ENCODE measurements at places on chromosomes 3 and 15.

DNA sequence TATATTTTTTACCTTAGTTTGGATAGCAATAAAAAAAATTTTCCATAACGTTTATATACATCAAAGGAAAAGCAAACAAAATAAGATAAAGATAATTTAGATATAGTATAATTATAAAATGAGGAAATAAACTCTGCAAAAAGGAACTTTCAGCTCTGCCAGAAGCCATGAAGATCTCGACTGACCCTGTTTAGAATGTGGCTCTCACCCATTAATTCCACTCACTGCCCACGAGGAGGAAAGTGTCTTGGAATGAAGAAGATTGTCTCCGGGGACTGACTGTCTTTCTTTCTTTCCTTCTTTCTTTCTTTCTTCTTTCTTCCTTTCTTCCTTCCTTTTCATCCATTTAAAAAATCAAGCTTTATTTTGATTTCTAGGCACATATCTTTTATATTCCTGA, 20.1 kb upstream of the PRR20G start:
- DNase-seq: no peak

DNA sequence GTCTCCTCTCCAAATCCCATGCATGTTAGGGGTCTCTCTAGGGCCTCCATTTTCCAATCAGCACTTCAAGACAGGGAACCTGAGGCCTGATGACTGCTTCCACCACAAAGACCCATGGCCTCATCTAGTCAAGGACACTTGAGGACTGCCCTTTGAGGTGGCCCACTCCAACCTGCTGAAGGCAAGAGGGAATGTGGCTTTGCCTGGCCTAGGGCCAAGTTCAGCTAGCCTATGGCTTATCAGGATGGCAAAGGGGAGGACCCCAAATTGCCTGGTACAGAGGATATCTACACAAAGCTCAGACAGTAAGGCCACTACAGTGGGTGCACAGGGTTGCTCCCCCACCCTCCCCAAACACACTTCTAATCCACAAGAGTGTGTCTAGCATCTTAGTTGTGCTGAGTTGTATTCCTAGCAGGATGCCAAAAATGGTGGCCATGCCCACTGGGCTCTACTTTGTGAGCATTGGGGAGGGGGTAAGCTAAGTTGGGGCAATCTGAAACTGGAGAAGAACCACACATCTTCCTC, 10.0 kb upstream of the GRAMD2A start:
- no peak for DNase-seq

DNA sequence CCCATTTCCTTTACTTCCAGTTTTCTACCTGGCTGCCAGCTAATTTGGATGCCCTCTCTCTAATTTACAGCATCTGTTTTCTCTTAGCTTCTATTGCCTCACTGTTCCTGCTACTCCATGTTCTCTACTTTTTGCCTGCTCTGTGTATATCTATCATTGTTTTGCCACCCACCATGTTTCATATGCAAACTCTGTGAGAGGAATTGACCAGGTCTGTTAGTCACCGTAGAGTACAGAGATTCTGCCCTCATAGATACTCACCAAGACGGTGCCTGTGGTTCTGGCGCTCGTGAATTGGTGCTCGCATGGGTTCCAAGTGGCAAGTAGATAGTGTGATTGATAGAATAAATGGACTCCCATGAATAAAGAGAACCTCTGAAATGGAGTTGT, 288.8 kb downstream of the CNTN6 start:
- DNase-seq: no peak

DNA sequence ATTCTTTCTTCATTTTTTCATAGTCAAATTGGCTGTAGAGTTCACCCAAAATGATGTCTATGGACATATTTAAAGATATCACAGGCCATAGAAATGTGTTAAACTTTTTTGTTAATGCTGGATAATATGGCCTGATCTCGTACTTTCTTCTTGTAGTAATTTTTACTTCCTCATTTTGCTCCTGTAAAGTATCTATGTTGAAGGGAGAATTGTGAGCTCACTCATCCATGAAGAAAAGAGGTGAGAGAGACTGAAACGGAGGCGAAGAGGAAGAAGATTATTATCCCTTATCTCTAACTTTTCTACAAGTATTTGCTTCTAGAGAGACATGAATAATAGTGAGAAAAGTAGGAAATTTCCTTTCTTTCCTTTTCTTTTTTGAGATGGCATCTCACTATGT, 613.8 kb upstream of the TBL1XR1 start:
- no peak for DNase-seq

DNA sequence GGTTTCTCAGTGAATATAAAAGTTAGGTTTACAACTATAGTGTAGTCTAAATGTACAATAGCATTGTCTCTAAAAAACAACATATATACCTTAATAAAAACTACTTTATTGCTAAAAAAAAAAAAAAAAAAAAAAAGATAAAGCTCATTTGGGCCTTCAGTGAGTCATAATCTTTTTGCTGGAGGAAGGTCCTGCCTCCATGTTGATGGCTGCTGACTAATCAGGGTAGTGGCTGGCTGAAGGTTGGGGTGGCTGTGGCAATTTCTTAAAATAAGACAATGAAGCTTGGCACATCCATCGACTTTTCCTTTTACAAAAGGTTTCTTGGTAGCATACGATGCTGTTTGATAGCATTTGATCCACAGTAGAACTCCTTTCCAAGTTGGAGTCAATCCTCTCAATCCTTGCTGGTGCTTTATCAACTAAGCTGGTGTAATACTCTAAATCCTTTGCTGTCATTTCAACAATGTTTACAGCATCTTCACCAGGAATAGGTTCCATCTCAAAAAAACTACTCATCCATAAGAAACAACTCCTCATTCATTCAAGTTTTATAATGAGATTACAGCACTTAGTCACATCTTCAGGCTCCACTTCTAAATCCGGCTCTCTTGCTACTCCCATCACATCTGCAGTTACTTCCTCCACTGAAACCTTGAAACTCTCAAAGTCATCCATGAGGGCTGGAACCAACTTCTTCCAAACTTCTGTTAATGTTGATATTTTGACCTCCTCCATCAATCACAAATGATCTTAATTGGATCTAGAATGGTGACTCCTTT, 13.3 kb downstream of the ZNF280D start:
- DNase-seq: no peak

DNA sequence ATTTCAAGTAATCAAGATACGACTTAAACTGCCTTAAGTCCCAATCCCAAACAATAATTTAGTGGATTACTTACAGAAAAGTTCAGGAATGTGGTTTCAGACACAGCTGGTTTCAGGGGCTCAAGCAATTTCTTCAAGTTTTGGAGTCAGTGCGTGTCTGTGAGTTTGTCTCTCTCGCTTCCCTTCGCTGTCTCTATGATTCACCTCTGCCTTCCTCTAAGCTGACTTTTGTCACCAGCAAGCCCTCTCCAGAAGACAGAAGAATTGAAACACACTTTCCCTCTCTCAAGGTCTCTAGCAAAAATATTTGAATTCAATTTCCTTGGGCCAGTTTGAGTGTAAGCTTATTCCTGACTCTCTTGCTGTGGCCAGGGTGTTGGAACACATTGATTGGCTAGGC, 392.4 kb downstream of the EDEM1 start:
- no peak for DNase-seq

DNA sequence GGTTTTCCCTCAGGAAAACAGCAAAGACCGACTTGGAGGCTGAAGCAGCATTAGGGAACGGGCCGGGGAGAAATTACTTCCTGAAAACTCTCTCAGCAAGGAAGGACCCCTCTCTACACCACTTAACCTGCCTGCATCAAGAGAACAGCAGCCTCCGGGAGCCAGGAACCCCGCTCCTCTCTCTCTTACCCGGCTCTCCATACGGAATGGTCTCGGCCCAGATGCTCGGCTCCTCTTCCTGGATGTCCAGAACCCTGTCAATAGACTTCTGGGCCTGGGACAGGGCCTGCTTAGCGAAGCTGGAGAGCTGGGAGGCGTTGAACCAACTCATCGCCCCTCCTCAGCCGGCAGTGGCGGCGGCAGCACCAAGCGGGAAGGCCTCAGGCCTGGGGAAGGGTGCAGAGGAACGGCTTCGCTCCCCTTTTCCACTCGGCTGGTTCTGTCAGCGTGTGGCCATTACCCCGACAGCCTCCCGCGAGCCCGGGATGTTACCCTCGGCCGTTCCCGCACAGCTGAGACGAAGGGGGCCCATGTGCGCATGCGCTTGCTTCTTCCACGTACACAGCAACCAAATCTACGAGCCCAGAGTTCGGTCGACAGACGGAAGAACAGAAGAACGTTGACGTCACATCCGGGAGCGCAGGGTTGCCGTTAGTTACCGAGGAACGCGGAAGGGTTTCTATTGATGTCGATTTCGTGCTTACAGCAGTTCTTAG, at the start of gene TMF1:
Gene TMF1, minus strand, starts transcription at position 578 of the 716 bp plus-strand sequence. Its CDS starts 247 bp downstream, at position 331.
- DNase-seq: peak; percentile 89

- no peak for DNase-seq
These were observed 726.7 kb upstream of the NR2F2 start for GRCh38 chr15:95603802-95604201.

- no peak for DNase-seq
These were observed 159.7 kb upstream of the TBL1XR1 start for GRCh38 chr3:177356952-177357351.

GRCh38 chr3:161905520-161906132, 409.0 kb downstream of the OTOL1 start:
- no peak for DNase-seq

DNA sequence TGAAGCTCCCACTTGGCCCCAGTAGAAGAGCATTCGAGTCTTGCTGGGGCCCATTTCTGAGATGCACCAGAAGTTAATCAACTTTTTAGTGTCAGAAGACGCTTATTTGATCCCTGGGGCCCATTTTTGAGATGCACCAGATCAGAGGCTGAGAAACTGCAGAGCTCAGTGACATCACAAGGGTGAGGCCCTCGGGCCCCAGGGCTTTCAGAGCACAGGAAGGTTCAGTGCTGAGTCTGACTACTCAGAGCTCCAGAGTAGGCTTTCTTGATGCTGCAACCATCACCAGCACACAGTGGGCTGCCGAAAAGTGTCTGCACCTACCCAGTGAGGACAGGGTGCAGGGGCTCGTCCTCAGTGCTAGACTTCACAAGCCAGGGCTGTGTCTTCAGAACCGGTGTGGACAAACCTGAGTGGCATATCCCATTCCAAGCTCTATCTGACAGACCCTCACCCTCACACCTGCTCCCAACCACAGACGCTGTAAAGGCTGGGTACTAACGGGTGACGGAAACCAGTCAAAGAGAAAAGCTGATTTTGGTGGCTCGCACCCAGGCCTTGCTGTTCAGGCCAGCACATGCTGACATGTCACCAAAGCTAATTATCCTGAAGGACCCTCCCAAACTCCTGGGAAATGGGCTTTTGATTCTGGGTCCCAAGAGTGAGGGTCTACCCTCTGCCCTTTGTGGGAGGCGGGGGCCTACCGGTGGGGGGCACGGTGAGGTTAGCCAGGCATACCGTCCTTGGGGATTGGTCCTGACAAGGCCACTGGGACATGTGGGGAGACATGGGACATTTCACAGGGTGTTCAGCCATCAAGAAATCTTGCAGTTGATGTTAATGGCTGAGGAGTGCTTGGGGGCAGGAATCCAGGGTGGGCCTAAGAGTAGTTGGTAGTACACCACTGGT, 83.0 kb downstream of the PDCD6IP start:
- DNase-seq: no peak

GRCh38 chr3:196983186-196983585, 14.6 kb upstream of the PIGZ start:
- DNase-seq: no peak

DNA sequence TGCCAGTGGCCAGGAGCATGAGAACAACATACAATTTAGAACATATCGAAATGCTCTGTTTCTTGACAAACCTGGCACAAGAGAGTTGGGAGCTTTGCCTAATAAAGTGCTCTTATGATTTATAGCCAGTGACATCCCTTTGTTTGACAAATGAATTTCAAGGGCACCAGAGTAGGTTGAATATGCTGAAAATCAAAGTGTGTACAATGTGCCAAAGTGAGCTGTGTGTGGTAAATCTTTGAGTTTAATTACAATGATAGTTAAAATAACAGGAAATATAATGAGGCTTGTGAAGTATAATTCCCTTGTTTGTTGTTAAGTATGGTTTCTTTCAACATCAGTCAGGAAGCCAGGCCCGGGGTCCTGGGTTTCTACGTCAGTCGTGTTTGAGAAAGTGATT, 211.9 kb downstream of the EBLN2 start:
- DNase-seq: no peak

GRCh38 chr3:179398574-179399231, 51.2 kb downstream of the MFN1 start:
- no peak for DNase-seq

GRCh38 chr3:152745646-152746045, 89.3 kb upstream of the P2RY1 start:
- DNase-seq: no peak

GRCh38 chr3:157914882-157915281, 191.3 kb downstream of the SHOX2 start:
- no peak for DNase-seq

DNA sequence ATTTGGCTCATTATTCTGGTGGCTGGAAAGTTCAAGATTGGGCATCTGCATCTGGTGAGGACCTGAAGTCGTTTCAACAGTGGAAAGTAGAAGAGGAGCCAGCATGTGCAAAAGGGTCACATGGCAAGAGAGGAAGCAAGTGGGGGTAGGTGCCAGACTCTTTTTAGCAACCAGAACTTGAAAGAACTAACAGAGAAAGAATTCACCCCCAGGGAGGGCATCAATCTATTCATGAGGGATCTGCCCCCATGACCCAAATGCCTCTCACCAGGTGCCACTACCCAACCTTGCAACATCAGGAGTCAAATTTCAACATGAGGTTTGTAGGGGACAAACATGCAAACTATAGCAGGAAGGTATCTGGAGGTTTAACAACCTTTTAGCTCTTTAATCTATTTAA, 10.3 kb upstream of the RYK start:
- no peak for DNase-seq

- DNase-seq: no peak
These were observed 29.5 kb downstream of the CCDC12 start for GRCh38 chr3:46946856-46947545.

- DNase-seq: no peak
These were observed 44.1 kb downstream of the DHX36 start for GRCh38 chr3:154280161-154280560.

- DNase-seq: no peak
These were observed 12.8 kb upstream of the UTS2B start for GRCh38 chr3:191343115-191343514.

- DNase-seq: no peak
These were observed 143.7 kb upstream of the NAALADL2 start for GRCh38 chr3:174715386-174715785.

GRCh38 chr3:10956986-10957385, 35.6 kb upstream of the SLC6A1 start:
- DNase-seq: no peak

- DNase-seq: no peak
These were observed 24.8 kb downstream of the SHF start for GRCh38 chr15:45162771-45163507.

DNA sequence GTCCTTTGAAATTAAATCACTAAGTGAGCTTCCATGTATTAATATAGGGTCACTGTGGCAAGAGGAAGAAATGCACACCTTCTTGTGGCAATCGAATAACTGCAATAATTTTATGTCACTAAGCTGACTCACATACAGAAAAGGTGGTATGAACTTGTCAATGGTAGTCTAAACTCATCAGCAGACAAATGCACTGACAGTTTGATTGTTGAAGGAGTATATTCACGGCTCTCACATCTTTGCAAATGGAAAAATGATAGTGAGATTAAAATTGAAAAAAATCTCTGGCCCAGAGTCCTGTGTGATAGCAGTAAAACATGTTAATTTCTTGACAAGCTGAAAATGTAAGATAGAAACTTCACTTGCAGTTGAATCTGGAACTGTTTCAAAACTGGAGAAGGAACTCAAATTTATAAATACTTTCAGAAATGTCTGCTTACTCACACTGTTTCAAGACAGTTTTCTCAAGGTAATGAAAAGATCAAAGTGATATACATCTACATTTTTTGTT, 215.8 kb upstream of the CADM2 start:
- no peak for DNase-seq

GRCh38 chr3:53795789-53796560, 50.2 kb downstream of the CHDH start:
- DNase-seq: no peak

- DNase-seq: no peak
These were observed 1.9 kb upstream of the CFAP92 start for GRCh38 chr3:128995737-128996136.
